ENCODE measurements at places on chromosomes 4 and X.
A peak's percentile ranks its signal among the peaks of the same experiment; 100 is the strongest.

GRCh38 chr4:58061967-58062366 lies 951.8 kb upstream of the IGFBP7 start:
- DNase-seq = no peak

DNA sequence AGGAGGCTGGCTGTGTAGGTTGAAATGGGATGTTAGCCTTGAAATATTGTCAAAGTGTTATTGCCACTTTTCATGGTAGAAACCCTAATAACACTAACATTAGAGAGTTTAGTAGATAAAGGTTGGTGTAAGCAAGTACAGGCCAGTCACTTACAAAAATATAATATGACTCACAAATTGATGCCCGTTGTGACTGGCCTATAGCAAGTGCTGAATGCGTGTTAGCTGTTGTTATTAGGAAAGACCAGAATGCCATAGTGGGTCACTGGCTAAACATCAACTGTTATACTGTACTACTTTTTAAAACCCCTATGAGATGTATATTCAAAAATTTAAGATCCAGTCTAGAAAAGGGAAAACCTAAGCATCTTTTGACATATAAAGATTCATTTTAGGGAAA lies 20.4 kb upstream of the GDPD2 start:
- DNase-seq = no peak

DNA sequence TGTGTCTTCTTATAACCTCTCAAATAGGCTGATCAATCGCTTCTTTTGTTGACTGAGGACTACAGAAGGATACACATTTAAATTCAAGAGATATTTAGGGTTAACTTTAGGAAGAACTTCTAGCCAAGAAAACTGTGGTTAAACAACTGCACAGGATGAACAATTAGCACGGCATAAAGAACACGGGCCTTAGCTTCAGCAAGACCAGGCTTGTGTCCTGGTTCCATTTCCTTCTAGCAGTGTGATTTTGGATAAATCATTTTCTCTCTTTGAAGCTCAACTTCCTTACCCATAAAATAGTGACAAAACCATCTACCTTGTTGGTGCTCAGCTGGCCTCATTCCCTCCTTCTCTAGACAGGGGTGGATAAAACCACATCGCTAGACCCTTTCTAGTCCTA lies 117.6 kb downstream of the TSPAN5 start:
- no peak for DNase-seq

DNA sequence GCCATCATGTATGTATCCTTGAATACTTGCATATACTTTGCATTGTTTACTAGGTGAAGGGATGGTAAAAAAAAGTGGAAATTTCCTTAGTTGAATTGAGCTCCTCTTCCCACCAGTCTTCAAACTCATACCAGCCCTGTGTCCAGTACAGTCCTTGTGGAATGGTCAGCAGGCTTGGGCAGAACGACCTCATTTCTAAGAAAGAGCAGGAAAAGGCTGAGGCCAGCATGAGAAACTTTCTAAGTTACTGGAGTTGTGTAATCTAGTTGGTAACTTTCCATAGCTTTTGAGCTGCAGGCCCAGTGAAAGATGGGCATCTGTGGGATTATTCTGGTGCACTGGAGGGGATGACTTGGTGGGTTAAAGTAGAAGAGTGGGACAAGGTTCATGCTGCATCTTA lies 87.6 kb downstream of the DCUN1D4 start:
- DNase-seq = no peak

DNA sequence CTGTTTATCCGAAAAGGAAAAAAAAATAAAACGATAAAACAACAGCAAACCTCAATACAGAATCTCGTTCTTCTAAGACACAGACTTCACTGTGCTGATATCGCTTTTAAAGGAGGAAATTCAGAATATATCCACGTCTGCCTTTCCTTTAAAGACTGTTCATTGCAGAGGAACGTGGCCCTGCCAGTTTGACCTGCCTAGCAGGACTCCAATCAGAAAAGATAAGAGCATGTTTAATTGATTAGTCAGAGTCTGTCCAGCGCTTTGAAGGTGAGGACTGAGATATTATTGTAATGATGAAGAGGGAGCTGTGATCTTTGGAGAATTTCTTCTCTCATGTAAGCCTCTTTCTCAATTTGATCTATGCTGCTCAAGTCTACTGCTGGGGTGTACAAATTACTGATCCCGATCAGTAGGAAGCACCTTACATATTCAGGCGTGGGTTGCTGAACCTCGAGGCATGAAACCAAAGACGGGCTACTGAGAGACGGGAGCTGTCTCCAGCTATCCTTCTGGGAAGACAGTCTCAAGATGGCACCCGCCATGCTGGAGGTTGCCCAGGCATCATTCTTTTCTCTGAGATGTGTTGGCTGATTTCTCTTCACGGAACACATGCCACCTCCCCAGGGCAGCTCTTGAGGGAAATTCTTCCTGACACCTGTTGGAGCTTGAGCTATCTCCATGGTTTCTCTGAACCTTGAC lies 146.1 kb downstream of the SHOX start:
- DNase-seq = no peak

- DNase-seq = no peak
These were observed 7.3 kb upstream of the MSL3 start for GRCh38 chrX:11750694-11751093.

DNA sequence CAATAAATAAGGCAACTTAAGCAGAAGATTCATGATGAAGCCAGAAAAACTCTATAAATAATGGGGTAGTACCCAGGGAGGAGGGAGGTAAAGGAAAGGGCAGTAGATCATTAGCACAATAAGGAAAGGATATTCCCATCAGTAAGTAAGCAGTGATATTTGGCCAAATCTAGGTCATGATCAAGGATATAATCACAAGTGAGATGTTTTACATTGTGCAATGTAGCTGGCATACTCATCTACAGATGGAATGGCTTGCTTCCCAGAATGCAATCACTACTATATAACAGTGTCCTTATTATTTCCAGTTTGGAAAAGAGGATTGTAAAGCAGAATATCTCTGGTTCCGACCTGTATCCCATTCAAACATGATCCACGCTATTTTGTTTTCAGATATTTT lies 483.4 kb downstream of the RPA4 start:
- no peak for DNase-seq

DNA sequence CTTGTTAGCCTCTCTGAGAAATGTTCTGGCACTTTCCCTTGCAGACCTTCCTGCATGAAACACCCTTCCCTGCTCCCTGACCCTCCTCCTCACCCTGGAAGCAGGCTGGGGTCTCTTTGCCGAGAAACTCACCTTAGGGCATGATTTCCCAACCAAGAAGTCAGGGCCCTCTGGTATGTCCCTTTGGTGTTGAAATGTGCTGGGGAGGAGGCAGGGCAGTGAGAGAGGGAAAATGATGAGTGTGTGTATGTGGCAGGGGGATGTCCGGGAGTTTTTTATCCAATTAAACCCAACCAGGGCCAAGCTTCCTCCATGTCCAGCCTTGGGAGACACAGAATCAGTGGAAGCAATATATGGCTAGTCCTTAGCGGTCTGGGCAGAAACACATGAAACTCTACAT lies 5.1 kb downstream of the ELF4 start:
- no peak for DNase-seq

DNA sequence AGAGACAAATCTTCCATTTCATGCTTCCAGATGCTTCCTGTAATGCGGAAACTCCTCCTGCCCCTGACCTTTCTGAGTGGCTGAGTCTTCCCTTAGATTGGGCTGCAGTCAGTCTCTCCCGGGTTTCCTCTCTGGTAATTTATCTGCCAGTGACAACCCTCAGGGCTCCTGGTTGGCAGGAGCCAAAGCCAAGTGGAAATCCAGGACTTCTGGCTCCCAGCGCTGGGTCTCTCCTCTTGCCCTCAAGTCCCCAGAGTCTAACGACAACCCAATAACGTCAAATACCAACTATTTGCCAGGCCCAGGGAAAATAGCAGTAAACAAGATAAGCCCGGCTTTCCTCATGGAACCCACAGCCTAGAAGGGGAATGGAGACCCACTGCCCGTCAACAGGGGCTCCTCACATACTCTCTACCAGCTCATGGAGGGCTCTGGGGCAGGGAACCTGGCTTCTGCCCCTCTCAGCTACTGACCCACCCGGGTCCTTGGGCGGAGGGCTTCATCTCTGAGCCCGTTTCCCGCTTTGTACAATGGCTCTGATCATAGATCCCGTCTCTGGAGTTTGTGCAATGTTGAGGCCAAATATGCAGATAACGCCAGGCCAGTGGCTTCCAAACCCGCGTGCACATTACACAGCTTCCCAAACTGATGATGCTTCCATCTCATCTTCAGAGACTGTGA lies 1.1 kb upstream of the TBC1D14 start:
- DNase-seq = no peak

DNA sequence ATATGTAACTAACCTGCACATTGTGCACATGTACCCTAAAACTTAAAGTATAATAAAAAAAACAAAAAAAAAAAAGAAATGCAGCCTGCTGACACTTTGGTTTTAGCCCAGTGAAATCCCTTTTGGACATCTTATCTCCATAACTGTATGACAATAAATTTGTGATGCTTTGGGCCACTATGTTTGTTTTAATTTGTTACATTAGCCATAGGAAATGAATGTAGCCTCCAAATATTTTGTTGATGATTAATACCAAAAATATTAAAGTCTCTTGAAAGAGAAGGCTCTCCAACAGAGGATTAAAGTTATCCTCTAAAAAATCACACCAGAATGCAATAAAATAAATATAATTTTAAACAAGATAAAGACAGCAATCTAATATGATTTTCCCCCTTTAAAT lies 852.7 kb upstream of the SLIT2 start:
- no peak for DNase-seq

- no peak for DNase-seq
These were observed 7.6 kb downstream of the AGA start for GRCh38 chr4:177434667-177435066.

GRCh38 chr4:101242441-101242840 lies 104.9 kb downstream of the PPP3CA start:
- DNase-seq = no peak

GRCh38 chr4:9994246-9994847 lies 26.9 kb downstream of the SLC2A9 start:
- DNase-seq = no peak

- no peak for DNase-seq
These were observed 609 bp downstream of the REPS2 start for GRCh38 chrX:16946971-16947562.

GRCh38 chr4:110055158-110055768 lies 142.6 kb downstream of the EGF start:
- no peak for DNase-seq

GRCh38 chr4:89226665-89227574 lies 80.7 kb downstream of the GPRIN3 start:
- peak; percentile 50 for DNase-seq

DNA sequence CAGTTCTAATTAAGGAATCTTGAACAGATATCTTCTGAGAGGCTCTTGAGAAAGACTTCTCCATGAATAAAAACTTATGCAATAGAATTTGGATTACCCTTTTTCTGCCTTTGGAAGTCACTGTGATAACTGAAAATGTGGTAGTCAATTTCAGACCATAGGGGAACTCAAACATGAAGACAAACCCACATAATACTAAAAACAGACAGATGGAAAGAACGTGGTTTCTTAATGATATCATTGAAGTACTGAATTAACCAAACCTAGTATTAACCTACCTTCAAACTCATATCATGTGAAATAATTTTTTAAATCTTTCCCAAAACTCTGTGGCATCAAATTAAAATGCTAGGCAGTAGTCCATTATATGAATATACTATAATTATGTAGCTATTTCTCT lies 153.5 kb downstream of the CAMK2D start:
- DNase-seq = no peak

DNA sequence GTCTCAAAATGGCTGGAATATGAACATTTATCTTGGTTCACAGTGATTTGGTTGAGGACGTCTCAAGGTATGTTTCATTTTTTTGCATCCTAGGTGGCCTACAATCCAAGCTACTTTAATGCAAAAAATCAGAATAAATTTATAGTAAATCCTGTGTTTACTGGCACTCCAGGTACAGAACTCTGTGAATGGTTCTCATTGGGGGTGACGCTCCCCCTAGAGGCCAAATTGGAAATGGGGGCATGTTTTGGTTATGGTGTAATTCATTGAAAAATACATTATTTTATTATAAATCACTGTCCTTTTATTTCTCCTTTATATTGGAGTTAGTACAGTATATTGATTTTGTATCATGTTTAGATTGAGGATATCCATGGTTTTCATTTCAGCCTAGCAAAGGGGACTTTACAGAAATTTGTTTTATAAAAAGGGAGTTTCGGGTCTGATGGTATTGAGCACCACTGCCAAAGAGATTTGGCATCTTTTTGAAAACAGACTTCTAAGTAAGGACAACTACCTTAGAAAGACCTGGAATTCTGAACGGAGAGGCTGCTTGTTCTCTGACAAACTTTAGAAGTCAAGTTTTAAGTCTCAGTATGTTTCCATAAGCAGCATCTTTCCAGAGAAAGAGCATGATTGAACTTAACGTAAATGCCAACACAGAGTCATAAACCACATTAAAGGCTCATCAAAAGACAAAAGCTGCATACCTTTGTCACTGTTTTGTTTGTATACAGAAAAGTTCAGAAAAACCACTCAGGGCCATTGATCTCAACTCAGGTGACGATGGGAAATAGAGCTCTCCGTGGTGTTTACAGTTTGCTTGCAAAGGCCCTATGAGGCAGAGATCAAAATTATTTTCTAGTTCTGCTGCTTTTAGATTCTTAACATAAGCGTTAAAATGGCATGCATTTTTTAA lies 19.4 kb downstream of the MTM1 start:
- DNase-seq = peak; percentile 18

- no peak for DNase-seq
These were observed 247.4 kb downstream of the FBXO8 start for GRCh38 chr4:174036111-174036510.
